Activated T-cell treated with anti-CD3 and anti-CD28 coated beads, Interleukin-2, amount 50 U/mL, for 24 hours (primary cell): ENCODE measurements at places on chromosomes 6 and 20.

DNA sequence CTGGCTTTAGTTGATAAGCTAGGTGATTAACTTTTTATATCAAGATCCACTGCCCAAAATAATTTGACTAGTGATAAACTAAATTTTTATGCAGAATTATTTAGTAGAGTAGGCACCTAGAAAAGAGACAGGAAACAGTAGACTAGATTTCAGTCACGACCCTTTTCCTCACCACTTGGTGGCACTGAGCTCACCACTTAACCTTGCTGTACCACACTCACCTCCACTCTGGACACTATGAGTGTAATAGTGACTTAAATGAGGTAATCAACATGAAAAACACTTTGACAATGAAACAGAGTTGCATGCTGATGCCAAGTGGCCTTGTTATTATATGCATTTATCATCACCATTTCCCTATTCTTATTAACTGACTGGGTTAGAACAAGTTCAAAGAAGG lies 730.4 kb downstream of the KIF16B start:
- DNase-seq, result no peak

GRCh38 chr6:24759718-24760117 lies 15.0 kb upstream of the GMNN start:
- no peak for DNase-seq

- no peak for DNase-seq
Observed at GRCh38 chr6:551829-552350, 105.0 kb downstream of the HUS1B start.

DNA sequence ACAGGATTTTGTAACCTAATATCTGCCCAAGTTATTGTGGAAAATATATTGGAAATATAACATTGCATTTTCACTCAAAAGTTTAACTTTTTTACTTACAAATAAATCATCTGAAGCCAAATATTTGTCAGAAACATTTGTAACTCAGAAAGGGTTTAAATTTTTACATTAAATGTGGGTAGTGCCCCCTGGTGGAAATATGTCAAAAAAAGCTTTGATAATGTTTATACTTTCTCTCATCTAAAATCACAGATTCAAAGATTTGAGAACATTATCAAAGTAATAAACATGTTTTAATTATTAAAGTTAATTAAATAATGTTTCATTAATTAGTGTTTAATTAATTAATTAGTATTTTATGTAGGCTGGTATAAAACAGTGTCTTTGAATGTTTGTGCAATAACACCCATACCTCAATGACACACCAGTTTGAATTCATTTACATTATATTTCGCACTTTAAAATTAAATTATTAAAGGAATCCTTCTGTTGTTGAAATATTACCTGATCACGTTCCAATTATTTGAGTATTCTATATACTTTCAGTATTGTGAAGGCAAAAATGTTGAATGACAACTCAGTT lies 320.1 kb upstream of the FKBP1C start:
- DNase-seq, result no peak

DNA sequence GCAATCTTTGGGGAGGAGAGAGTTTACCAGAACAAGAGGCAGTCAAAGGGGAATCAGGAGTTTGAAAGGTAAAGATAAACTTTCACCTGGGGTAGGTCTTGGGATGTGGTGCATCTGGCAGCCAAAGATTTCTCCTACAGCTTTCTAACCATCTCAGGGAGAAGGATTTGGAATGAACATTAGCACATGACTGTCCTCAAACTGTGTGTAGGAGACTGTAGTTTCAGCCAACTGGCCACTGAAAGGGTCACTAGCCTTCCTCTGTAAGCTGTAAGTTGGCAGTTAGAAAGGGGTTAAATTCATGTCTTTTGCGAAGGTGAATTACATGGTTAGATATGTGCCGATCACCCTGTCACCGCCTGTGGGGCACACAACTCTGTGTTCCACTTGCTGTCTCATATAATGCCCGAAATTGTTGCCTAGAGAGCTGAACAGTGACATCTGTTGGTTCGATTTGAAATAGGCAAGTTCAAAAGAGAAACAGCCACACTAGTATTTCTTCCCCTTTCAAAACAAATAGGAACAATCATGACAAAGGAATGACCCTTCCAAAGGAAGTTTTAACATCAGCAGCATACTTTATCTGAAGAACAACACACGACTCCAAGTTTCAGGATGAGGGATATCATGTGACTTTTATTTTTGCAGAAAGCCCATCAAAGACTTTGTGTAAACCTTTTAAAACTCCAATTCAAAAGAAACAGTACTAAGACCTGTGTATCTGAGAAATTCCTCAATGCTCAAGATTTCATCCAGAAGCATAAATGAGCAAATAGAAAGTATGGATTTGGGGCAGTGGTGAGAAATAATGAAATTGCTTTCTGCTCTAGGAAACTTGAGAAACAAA lies 1.1 kb upstream of the OPN5 start:
- DNase-seq, result peak; percentile 34

GRCh38 chr6:37705239-37706051 lies 7.8 kb upstream of the MDGA1 start:
- DNase-seq, result peak; percentile 86

DNA sequence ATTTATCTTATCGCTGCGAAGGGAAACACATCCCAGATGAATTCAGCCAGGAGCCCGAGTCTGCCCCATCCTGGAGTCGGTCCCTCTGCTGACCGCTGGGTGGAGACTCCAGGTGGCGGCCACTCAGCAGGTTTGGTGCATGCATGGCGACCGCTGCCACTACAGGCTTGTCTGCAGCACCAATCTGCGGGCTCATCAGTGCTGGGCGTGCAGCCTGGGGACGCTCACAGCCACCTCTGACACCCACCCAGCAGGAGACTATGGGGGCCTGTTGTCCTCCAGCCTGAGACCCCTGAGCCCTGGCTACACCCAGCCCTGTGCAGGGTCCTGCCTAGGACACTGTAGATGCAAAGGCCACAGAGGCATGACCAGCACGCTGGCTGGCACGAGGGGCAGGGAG lies 40.5 kb upstream of the GATA5 start:
- DNase-seq, result no peak

GRCh38 chr6:72464246-72464645 lies 157.6 kb upstream of the KCNQ5 start:
- DNase-seq, result no peak

- DNase-seq, result no peak
Observed at GRCh38 chr6:154399097-154399496, 42.5 kb upstream of the IPCEF1 start.

- peak; percentile 84 for DNase-seq
Observed at GRCh38 chr20:64083378-64083803, 807 bp downstream of the LKAAEAR1 start.

- no peak for DNase-seq
Observed at GRCh38 chr20:53149148-53149889, 177.2 kb downstream of the TSHZ2 start.

DNA sequence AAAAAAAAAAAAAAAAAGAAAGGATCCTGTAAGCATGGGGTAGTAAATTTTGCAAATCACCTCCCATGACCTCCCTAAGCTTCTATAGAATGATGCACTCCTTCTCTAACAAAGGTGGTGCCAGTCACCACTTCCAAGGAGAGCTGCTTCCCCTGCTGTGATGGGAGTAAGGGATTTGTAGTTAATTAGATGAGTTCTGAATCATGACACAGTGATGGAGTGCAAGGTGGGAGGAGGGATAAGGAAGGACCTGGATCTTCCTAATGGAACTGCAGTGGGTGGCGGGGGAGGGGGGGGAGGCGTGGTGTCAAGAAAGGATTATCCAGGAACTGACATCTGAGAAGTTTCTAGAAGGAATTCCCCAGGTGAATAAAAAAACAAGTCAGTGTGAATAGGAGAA lies 47.8 kb downstream of the NRN1 start:
- no peak for DNase-seq

DNA sequence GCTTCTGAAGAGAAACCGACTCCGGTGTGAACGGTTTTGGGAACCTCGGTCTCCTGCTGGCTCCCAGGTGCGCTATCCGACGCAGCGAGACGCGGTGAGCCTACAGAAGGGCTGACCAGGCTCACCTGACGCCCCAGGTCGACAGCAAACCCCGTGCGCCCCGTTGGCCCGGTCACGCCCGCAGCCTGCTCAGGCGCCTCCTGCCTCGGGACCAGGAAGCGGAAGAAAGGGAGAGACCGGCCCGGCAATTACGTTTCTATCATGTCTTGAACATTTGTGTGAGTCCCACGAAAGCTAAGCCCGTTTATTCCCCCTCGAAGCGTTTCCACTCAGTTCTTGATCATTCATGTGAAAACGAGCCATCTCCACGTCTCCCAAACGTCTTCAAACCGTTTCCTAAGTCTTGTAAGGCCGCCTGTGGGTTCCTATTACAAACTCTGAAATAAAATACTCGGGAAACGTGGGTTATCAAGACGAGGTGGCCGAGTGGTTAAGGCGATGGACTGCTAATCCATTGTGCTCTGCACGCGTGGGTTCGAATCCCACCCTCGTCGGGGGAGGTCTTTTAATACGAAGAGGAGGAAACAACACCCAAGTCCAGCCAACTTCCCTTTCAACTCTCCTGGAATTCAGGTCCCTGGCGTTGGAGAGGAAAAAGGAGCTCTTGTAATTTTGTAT lies 150.5 kb upstream of the PRSS16 start:
- DNase-seq, result peak; percentile 62

- no peak for DNase-seq
Observed at GRCh38 chr6:37931066-37931465, 111.5 kb downstream of the ZFAND3 start.

GRCh38 chr6:124955108-124955856 lies 7.0 kb upstream of the RNF217 start:
- no peak for DNase-seq

GRCh38 chr6:118594877-118595276 lies 46.8 kb downstream of the PLN start:
- DNase-seq, result no peak

- DNase-seq, result no peak
Observed at GRCh38 chr6:5241252-5241651, 19.5 kb downstream of the LYRM4 start.

DNA sequence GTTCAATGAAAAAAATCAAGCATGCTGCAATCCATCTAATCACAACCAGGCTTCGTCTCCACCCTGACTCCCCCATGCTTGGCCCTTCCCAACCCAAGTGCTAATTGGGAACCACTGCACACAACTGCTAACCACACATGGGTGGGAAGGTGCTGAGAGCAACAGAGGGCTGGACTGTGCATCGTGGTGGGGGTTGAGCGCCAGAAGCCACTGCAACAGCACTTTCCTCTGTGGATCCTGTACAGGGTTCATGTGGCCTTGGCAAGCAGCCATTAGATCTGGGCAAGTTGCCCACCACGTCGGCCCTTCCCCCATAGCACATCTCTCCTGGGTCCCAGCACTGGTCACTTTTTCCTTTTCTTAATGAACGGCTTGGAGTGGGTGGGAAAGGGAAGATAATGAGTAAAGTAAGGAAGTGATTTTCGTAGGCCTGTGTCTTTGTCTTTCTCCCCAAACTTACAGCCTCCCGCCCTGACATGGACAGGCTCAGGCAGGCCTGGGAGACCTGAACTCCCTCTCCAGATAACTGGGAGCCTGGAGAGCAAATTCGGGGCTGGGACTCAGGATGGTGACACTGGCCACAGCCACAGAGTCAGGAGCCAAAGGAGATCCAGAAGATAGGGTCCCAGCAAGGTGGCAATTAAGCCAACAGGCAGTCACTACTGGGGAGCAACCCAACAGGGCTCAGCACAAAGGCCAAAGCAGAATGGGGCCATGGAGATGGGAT lies 34.4 kb upstream of the MRPS10 start:
- DNase-seq, result no peak

- DNase-seq, result no peak
Observed at GRCh38 chr6:26025047-26025893, 62.0 kb upstream of the HFE start.

DNA sequence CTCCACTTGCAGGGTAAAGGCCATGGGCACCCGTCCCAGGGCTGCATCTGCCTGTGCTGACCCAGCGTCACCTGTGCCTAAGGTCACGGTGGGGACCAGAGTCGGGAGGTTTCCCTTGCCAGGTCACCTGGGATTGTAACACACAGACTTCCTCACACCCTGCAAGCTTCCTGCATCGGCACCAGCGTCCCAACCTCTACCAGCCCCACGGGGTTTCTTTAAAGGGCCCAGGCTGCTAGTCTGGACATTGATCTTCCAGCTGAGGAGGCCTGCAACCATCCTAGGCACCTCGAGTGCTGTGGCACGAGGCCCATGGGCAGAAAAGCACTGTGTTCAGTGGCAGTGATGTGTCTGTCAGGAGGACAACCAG lies 12.6 kb downstream of the ACSS1 start:
- DNase-seq, result no peak

GRCh38 chr6:79862126-79862525 lies 85.2 kb downstream of the ELOVL4 start:
- DNase-seq, result no peak

GRCh38 chr20:43751167-43752050 lies 24.6 kb upstream of the GTSF1L start:
- peak; percentile 77 for DNase-seq

- no peak for DNase-seq
Observed at GRCh38 chr6:144416773-144417172, 131.6 kb downstream of the UTRN start.

DNA sequence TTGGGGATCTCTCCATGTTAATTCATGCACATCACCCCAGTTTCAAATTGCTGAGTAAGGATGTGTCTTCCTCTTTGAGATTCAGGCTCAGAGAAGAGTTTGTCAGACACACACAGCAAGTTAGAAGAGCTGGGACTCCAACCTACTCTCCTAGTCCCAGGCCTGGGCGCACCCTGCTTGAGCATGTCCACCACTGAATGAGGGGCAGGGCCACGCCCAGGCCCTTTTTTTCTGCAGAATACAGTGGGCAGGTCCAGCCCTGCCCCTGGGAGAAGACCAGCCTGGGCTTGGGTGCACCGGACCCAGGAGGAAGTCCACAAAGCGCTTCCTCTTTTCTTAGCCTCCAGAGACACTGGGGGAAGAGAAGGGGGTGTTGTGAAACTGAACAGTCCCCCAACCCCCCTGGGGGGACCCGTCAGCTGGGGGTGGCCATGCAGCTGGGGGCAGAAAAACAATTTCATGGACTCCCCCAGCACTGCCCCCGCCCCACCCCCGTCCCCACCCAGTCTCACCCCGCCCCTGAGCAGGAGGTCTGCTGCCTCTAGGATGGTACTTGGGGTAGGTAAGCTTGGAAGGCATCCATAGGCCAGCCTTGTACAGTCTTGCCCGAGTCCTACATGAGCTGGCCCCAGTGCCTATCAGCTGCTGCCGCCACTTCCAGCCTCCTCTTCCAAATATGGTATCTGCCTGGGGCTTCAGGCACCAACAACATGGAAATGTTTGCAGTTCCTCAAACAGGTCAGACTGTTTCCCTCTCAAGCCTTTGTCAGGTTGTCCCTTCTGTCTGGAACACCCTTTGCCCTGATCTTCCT lies 11.7 kb upstream of the HCK start:
- DNase-seq, result no peak

GRCh38 chr20:32387252-32387651 lies 29.1 kb downstream of the ASXL1 start:
- DNase-seq, result no peak

DNA sequence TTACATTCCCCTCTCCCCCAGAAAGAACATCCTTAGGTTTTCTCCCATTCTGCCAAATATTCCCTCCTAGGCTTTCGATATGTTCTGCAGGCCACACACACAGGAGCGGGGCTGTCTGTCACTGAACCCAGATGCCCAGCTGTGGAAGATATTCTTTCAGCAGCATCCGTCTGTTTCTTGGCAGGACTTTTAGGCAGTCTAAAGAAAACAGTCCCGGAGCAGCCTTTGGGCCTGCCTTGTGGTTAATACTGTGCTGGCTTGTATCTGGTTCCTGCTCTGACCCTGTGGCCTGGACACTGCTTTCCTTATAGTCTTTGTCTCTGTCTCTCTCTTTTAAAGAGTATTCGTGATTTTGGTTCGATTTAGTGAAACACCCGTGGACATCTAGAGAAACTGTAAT lies 94.6 kb upstream of the SUPT3H start:
- no peak for DNase-seq
